ENCODE measurements at places on chromosomes 2 and 18.

GRCh38 chr2:769771-770170 is 92.6 kb upstream of the TMEM18 start:
- no peak for DNase-seq

DNA sequence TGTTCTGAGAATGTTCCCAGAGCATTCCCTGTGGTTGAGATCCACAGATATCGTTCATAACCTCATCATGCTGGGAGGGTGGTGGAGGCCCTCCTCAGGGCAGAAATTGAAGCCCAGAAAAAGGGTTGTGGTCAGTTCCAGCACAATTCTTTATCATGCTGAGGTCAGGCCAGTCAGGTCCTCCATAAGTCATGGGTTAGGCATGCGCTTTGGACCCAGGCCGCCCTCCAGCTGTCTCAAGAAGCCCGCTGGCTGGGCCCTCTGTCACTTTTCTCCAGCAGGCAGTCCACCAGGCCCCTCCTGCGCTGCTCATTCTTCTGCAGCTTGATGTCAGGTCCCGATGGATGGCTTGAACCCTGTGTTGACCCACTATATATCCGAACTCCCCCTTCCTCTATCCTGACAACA is 151.1 kb upstream of the NT5C1B start:
- no peak for DNase-seq

- DNase-seq = no peak
Observed at GRCh38 chr2:188243381-188243780, 48.3 kb upstream of the GULP1 start.

GRCh38 chr2:172135446-172135845 is 32.7 kb upstream of the DLX2 start:
- no peak for DNase-seq

DNA sequence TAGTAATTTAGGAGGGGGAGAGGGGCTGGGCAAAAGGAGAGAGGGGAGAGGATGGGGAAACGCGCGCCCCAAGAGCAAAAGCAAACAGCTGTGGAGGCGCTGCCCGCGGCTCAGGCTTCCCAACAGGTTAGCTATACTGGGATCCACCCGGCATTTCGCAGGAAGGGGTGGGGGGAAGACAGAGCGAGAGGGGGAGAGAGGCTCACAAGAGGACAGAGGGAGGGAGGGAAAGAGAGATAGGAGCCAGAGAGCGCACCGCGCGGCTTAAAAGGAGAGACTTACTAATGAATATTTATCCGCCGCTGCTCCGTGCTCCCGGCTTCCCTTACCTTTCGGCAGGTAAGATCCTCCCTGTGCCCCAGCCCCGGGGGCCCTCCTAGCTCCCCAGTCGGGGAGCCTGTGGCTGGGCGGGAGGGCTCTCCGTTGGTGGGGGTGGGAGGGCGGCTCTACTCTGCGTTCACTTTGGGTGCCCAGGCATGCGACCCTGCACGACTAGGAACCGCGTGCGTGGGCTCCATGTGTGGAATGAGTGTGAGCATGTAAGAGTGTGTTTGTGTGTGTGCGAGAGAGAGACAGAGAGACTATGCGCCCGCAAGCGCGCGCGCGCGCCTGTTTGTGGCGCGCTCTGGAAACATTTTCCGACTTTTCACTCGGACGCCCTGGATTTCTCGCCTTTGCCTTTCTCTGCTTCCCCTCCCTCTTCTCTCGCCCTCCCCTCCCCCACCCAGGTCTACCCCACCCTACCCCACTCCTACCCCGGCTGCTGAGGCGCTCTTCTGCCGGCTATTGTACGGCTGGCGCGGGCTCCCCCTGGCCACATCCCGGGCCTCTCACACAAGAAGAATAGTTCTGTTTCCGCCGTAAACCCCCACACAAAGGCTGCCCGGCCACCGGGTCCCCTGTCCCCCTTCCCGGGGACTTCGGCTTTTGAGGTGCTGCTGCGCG is 7.2 kb upstream of the SIX3 start:
- no peak for DNase-seq

- DNase-seq = no peak
Observed at GRCh38 chr18:43893001-43893637, 615.8 kb upstream of the SYT4 start.

DNA sequence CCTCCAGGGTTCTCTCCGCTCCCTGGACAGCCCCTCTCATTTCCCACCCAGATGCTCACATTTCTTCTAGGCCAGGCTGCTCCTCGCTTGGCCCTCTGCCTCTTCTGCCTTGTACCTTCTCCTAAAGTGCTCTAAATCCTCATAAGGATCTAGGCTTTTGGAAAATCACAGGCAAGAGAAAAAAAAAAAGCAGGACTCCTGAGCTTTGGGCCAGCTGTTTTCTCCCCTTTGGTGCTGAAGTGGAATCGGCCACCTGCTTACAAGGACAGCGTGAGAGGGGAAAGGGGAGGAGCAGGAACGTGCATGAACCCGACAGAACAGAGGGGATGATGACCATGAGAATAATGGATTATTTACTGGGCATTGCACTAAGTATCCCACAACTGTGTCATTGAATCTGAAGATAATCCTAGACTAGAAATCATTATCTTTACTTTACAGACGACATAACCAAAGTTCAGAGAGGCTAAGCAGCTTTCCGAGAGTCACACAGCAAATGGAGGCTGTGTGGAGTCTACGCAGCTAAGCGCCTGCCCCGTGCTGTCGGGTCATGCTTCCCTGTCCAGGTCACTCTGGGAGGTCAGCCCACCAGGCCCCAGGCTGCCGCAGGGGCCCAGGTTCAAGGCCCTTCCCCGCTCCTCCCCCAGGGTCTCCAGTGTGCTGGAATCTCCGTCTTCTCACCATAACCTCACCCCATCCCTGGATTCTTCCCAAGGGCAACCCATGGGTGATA is 141.9 kb downstream of the PXDN start:
- DNase-seq = no peak

DNA sequence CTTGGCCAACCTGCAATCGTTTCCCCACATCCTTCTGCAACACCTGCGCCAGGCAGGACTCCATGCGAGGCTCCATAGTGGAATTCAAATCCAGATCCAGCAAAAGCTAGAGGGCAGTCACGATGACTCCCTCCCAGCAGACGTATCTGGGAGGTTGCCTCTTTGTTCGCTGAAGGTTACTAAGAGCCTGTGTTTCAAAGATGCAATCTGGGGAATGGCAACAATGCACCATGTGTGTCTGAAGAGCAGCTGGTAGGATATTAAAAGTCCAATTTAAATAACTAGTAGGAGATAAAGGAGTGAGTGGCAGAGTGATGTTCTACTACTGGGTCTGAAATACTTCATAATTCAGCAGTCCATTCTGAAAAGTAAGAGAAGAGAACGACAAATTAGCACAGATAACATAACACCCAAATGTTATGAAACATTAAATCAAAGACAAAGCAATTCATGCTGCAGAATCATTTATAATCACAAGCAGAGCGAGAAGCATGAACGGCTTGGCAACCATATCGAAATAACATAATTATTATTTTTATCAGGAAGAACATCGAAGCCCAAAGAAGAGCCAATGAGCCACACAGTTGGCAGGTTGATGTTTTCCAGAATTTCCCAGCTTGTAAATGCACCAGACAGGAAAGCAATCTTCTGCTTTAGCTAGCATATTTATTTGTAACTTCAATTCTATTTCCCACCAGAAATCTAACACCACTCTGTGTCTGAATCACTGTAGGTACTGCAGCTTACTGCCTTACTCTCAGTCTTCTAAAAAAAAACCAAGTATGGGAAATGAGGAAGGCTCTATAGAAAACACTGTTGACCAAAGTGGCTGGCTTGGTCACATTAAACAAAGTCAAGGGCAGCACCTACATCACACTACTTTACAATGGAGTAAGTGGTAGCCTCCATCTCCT is 43.2 kb downstream of the CLASP1 start:
- DNase-seq = no peak

DNA sequence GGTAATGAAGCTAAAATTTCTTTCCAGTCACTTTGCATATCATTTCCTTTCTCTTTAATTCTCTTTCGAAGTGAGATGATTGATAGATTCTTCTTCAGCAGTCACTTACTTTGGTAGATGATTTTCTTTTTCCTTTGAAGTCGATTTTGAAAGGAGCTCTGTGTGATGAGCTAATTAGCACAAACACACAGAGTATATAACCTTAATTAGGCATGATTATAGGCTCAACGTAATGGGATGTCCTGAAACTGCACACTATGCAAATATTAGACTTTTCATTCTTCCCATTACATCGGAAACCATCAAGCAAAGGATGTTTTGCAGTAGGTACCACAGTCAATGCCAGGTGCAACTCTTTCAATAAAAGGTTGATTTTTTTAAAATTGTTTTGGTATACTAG is 6.4 kb upstream of the CTLA4 start:
- DNase-seq = no peak

- DNase-seq = no peak
Observed at GRCh38 chr2:239736358-239737143, 288.6 kb downstream of the NDUFA10 start.

DNA sequence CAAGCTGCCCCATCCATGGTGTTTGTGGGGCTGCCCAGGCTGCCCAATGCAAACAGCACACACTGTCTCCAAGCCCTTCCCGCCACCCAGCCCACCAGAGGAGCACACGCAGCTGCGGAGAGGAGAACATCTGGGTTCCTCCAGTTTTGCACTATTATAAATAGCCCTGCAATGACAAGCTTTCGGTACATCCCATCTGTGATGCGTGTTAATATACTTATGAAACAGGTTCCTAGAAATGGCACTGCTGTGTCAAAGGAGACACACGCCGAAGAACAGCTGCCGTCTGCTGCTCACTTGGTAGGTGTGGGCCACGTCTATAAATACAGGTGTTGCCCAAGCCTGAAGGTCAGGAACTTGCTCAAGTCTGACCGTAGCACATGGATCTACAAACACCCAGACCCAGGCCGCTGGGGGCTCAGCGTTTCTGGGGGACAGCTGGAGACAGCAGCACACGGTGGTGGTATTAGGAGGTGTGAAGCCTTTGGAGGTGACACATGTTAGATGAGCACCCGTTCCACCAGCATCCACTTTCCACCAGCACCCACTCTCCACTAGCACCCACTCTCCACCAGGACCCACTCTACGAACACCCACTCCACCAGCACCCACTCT is 34.3 kb downstream of the PXDN start:
- DNase-seq = no peak

DNA sequence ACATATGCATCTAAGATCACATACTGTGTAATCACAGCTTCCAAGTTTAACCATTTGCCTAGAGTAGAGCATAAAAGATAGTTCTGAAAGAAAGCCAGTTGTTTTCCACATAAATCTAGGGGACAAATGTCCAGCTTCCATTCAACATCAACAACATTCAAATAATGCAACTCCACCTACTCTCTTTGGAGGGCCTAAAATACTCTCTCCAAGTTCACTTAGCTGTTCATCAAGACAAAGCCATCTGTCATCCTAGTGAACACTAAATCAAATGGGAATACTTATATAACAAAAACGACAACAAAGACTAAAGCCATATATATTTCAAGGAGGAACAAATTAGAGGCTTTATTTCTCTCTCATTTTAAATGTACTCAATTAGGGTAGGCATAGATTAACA is 221.5 kb upstream of the CDH2 start:
- DNase-seq = no peak

DNA sequence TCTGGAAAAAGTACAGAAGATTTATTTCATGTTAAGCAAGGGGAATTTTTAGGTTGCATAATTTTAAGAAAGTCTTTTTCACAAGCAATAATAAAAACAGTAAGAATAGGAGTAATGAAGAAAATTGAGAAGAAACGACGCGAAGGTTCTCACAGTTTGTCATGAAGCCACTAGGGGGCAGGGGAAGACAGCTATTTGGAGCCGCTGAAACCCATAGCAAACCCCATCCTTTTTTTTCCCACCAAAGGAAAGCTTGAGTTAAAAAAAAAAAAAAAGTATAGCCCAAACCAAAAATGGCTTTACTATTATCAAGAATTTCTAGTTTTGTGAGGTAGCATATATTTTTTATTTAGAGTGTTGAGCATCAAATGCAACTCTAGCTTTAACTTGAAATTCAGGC is 300.9 kb downstream of the PHLPP1 start:
- DNase-seq = peak; percentile 40

DNA sequence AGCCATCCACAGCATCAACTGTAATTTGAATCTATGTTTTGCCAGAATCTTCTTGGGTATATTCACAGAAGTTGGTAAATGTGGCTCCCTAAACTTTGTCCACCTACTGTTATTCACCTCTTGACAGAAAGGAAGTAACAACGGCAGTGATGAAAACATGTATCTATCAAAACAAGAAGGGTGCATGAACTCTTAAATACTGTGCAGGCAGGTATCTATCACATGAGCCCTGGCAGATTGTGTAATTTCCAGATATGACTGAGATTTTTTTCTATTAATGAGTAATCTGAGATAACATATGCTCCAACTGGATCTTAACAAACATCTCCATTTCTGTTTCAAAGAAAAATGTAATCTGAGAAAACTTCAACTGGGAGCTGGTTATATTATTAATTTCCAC is 36.6 kb downstream of the SFT2D3 start:
- DNase-seq = no peak

- no peak for DNase-seq
Observed at GRCh38 chr2:239120664-239121063, 272.8 kb downstream of the TWIST2 start.

DNA sequence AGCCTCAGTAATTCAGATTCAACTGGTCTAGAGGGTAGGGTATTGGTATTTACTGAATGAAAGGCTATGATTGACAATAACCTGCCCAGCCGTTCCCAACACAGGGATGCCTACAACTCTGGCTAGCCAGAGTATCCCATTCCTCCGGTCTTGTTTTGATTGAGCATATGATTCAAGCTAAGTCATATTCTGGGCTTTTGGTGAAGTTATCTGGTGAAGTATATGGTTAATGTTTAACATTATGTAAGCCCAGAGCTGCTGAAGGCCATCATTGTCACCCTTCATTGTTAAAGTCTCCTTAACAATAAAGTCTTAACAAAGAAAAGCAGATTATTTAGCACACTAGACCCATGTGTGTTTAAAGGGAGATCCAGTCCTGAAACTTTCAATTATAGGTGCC is 152.6 kb downstream of the EXOC6B start:
- DNase-seq = no peak

DNA sequence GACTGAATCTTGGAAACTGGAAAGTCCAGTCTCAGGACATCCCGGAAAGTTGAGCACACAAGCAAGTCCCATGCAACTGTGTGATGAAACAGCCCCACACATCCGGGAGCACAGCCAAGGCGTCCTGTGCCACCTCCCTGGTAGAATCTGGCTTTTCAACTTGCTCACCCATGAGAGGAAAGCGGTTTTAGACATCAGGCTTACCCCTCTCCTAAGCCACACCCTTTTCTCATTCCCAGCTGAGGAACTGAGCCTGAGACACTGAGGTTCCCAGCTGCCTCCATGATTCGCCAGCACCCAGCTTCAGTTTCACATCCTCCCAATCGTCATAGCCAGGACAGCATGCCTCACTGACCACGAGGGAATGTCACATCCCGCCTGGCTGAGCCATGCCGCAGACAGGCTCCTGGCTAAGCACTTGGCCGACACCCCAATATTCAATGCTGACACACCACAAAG is 60.3 kb downstream of the STEAP3 start:
- no peak for DNase-seq

DNA sequence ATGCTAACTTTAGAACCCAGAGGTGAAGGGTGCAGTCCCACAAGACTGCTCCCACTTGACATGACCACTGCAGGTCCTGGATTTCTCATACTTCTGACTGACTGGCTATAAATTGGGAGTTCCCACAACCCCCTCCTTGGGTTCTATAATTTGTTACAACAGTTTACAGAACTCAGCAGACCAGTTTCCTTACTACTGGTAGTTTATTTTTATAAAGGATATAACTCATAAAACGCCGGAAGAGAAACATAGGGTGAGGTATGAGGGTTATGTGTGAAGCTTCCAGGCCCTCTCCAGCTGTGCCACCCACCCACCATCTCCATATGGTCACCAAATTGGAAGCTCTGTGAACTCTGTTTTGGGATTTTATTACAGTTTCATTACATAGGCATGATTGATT is 839.6 kb downstream of the TSN start:
- no peak for DNase-seq

- DNase-seq = peak; percentile 4
Observed at GRCh38 chr18:5298156-5298852, 2.8 kb upstream of the ZBTB14 start.
